ENCODE measurements at places on chromosomes 6 and 20.

DNA sequence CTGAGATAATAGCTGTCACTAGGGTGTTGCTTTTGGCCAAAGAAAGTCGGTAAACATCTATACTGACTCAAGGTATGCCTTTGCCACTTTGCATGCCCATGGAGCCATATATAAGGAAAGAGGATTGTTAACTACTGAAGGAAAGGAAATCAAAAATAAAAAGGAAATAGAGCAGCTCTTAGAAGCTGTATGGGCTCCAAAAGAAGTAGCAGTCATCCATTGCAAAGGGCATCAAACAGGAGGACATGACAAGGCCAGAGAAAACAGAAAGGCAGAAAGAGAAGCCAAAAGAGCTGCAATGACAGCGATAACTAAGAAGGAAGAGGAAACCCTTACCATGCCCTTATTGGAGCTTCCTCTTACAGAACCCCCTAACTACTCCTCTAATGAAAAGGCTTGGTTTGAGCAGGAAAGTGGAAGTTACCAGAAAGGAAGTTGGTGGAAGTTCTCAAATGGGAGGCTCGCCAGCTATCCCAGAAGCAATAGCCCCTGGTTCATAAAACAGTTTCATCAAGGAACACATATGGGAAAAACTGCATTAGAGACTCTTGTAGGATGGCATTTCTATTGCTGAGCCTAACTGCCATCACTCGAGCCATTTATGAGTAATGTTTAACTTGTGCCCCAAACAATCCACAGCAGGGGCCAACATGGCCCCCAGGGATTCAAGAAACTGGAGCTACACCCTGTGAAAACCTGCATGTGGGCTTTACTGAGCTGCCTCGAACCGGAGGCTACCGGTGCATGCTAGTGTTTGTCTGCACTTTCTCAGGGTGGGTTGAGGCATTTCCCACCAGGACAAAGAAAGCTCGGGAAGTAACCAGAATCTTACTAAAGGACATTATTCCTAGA lies 7.0 kb downstream of the IL22RA2 start:
- DNase-seq: no peak

- DNase-seq: no peak
Observed at GRCh38 chr6:31378721-31379103, 21.7 kb upstream of the HLA-B start.

- DNase-seq: no peak
Observed at GRCh38 chr6:126110512-126111270, 124.4 kb downstream of the TRMT11 start.

DNA sequence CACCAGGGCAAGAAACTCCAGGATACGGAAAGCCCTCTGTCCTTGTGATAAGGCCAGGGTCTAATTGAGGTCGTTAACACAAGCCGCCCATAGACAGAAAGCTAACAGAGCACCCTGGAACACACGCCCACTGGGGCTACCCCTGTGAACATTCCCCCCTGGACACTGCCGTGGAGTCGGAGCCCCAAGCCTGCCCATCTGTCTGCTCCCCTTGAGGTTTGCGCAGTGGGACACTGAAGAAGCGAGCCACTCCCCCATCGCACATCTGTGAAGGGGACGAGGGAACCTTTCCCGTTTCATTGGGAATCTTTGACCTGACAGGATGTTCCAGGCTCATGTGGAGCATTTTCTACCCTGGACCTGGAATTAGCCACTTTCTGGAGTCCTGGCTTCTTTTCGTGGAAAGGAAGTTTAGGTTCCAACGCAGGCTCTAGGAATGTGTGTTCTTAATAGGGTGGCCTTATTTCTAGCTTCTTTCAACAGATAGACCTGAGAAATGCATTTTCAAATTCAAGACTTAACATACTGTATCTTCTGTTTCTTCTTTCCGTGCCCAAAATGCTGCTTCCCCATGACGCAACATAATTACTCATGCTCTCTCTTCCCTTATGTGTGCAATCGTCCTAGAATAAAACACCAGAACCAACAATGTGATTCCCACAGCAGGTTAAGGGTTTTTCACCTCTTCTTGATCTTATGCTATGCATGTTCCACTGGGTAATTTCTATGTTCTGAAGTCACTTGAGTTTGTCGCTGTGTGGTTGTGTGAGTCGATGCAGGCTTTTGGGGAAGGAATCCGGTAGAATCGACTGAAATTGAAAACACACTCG lies 161.1 kb downstream of the ERMARD start:
- no peak for DNase-seq

GRCh38 chr20:45372241-45372640 lies 5.9 kb downstream of the TP53TG5 start:
- DNase-seq: no peak

GRCh38 chr6:26415791-26416190 lies 13.7 kb downstream of the BTN3A1 start:
- DNase-seq: no peak

DNA sequence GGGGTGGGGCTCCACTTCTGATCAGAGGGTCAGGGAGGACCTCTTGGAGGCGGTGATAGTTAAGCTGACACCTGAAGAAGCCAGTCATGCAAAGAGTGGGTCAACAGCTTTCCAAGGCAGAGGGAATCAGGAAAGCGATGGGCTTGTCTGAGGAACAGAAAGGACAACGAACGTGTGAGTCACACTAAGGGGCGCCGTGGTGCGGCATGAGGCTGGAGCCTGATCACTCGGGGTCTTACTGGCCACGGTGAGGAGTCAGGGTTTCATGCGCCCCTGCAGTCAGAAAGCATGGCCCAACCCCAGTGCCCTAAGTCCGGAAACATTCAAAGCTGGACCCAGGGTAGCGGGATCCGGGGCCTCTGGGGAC lies 50.6 kb upstream of the SLC32A1 start:
- peak; percentile 33 for DNase-seq

DNA sequence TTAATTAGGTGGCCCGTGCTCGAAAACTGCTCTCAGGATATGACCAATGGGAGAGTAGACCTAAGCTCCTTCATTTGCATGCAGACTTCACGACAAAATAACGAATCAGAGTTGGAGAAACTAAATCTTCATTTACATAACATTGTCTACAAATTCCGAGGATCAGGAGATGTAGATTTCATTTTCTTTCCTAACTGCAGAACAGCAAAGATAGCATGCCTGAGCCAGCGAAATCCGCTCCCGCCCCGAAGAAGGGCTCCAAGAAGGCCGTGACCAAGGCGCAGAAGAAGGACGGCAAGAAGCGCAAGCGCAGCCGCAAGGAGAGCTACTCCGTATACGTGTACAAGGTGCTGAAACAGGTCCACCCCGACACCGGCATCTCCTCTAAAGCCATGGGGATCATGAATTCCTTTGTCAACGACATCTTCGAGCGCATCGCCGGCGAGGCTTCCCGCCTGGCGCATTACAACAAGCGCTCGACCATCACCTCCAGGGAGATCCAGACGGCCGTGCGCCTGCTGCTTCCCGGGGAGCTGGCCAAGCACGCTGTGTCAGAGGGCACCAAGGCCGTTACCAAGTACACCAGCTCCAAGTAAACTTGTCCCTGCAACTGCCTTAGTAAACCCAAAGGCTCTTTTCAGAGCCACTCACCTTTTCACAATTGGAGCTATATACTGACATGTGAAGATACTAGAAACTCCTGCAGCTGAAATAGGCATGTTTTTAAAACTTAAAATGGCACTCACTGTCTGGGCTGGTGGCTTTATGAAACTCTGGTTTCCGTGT lies 96.5 kb downstream of the HFE start:
- no peak for DNase-seq

- no peak for DNase-seq
Observed at GRCh38 chr6:36133912-36134311, 3.6 kb downstream of the MAPK13 start.

DNA sequence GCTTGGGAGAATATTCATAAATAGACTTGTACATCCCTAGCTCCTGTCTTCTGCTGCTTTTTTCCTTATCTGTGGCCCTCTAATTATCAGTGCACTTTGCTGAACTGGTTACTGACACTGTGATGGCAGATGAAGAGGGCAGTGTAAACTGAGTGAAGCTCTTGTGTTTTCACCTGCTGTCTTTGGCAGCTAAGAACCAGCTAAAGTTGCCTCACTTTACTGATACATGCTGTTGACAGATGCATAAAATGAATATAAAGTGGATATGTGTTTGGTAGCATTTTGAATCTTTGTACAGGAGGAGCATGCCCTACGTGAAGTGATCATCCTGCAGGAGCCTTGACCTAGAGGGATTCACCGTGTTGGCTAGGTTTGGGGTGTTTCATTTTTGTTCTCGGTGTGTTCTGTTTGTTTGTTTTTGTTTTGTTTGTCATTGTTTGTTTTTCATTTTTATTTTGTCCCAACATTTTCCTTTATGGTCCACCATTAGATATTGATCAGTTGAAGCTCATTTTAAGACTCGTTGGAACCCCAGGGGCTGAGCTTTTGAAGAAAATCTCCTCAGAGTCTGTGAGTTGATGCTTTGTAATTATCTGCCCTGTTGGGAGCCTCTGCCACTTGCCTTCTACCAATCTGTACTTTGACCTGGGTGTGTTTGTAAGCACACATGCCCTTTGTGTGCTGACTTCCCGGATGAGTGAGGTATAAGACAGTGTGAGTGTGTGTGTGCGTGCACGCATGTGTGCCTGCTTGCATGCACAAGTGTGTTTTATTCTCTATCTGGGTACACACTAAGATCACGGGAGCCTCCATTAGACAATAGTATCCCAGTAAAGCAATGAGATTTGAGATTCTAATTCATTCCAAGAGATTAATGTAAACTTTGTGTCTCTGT lies 34.6 kb upstream of the MAPK13 start:
- DNase-seq: no peak

- DNase-seq: no peak
Observed at GRCh38 chr20:40309731-40310130, 379.3 kb downstream of the MAFB start.

- DNase-seq: no peak
Observed at GRCh38 chr6:16490616-16491015, 252.2 kb downstream of the GMPR start.

- peak; percentile 23 for DNase-seq
Observed at GRCh38 chr6:30814146-30815040, 69.9 kb upstream of the DDR1 start.

GRCh38 chr6:7258231-7258763 lies 54.7 kb downstream of the SSR1 start:
- DNase-seq: no peak

- no peak for DNase-seq
Observed at GRCh38 chr6:116254297-116255056, 602 bp upstream of the TSPYL4 start.

DNA sequence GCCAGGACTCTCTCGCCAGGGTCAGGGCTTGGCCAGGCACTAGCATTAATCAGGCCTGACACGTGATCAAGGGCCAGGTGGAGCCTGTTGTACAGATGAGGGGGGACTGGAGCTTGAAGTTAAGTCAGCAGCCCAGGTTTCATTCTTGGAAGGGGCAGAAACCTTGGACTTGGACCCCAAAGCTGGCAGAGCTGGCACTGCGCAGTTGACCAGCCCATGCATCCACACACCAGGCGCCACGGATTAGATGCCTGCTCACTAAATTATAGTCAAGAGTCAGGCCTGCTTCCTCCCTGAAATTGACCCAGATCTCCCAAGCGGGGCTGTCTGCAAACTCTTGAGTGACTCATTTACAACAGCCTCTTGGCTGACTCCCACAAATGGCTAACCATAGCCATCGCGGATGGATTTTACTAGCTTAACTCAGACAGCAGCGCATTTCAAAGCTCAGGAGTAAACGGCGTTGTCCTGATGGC lies 4.1 kb upstream of the TAF4 start:
- DNase-seq: no peak

GRCh38 chr6:119637768-119638167 lies 288.2 kb upstream of the MAN1A1 start:
- DNase-seq: no peak

DNA sequence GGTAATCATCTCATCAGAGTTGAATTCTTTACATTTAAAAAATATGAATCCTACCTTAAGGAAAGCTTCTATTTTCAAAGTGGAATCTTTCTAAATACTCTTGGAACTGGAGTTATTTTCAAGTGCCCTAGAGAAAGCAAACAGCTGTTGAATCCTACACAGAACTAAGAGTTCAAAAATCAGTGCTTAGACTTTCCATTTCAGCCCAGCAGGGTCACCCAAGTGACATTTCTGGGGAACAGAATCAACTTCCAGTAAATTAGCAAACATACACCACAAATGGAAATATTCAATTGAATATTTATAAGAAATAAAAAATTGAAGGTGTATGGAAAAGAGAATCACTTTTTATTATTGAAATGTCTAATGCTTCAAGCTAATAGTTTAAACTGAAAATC lies 427.7 kb upstream of the NOX3 start:
- DNase-seq: no peak

- no peak for DNase-seq
Observed at GRCh38 chr6:34746104-34746846, 11.0 kb upstream of the SNRPC start.

DNA sequence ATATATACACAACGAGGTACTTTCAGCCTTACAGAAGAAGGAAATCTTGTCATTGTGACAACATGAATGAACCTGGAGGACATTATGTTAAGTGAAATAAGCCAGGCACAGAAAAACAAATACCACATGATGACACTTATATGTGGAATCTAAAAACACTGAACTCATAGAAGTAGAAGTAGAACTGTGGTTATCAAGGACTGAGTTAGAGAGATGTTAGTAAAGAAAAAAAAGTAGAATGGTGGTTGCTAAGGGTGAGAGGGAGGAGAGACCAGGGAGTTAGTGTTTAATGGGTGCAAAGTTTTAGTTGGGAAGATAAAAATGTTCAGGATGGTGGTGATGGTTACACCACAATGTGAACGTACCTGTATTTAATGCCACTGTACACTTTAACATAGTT lies 4.8 kb upstream of the STX11 start:
- no peak for DNase-seq

DNA sequence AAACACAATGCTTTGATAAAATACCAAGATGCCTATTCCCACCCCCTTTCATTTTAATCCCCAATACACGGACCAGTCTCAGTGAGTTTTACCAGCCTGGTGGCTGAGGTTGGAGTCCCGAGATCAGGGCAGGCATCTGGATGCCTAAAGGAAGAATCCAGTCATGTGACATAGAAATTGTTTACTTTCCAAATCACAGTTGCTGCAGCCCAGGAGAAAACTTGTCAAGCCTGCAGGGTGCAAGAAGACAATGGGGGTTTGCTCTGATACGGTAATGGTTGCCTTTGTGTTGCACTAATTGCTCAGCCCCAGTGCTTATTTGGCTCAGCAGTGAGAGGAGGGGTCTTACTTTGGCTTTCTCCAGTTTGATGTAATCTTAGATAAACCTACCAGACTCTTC lies 308.5 kb upstream of the POU3F2 start:
- DNase-seq: peak; percentile 54

DNA sequence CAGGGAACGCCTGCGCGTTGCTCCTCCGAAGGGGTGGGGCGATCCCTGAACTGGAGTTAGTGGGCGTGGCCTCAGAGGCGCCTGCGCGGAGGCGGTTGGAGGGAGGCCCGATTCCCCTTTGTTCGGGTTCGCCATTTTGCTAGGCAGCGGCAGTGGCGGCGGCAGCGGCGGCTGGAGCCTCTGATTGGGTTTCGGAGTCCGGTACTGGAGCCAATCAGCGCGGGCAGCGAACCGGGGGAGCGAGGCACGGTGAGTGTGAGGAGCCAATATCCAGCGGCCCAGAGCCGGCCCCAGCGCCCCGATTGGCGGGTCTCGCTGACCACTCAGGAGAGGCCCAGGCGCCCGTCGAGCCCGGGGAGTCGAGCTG lies at the start of gene NFYA:
Gene NFYA (plus strand): TSS at position 139 of the 367 bp plus-strand sequence. CDS start 6,116 bp downstream, outside the sequence.
- DNase-seq: no peak
